ENCODE measurements at places on chromosomes 5 and 9. TPM values are rescaled to one million over a fixed set of nuclear protein-coding genes. Genes with fewer than 3 reads are reported as not detected.

DNA sequence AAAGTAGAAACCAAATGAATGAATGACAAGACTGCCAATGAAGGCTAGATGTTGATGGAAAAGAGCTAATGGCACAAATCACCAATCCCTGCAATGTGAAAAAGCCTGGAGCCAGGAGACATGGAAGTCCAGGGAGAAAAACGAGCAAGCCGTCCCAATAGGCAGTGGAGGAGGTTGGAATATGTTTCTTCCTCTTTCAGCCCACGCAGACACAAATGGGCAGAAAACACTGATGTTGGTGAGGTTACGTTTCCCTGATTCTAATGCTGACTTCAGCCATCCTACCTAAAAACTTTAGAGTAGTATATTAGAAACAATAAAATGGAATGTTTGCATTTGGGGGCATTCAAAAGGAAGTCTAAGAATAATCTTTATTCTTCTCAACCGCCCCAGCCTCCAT, 23.9 kb upstream of the KIF2A start:
- DNase-seq = no peak

- no peak for DNase-seq
Measured at GRCh38 chr9:38732885-38733284, 13.0 kb upstream of the FAM240B start.

DNA sequence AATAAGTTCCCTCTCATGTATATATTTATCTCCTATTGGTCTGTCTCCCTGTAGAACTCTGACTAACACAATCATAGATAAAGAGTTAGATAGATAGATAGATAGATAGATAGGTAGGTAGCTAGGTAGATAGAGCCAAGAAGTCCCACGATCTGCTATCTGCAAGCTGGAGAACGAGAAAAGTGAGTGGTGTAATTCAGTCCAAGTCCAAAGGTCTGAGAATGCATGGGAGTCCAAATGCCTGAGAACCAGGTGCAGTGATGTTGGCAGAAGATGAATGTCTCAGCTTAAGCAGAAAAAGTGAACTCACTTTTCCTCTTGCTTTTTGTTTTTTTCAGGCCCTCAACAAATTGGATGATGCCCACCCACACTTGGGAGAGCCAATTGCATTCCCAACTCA, 37.7 kb upstream of the ZFR start:
- DNase-seq = no peak

GRCh38 chr9:93005876-93006275, 52.6 kb upstream of the SUSD3 start:
- no peak for DNase-seq

GRCh38 chr5:170337045-170337733, 39.6 kb upstream of the LCP2 start:
- DNase-seq = no peak

DNA sequence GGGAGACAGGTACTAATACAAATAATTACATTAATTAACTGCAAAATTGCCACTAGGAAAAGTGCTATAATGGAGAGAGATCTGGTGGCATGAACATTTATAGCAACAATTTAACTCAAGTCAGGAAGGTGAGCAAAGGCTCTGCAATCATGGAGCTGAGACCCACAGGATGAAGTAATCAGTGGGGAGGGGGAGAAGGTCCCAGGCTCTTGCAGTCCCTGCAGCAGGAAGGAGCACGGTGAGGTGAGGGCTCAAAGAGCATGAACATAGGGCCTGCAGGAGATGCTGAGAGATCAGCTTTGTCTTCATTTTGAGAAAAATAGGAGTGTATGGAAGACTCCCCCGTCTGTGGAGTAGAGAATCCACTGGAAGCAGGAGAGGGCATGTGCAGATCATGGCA, 6.5 kb downstream of the PTPN3 start:
- no peak for DNase-seq

DNA sequence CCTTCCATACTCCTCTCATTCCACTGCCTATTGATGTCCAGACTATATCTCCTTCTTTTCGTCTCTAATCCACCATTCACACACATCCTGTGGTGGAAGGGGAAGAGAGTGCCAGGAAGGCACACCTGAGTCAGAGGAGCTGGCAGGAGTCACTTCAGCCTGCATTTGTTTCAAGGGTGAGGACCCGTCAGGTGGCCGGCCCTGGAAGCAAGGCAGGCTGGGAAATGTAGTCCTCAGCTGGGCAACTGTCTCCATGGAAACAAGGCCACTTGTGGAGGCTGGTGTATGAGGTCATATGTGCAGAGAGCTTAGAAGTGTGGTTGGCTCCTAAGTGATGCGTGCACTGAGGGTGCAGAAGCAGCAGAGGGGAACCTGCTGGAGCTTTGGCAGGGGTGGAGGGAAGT, 278.4 kb downstream of the NSG2 start:
- DNase-seq = no peak

GRCh38 chr5:6820851-6821479, 107.7 kb downstream of the TENT4A start:
- no peak for DNase-seq

DNA sequence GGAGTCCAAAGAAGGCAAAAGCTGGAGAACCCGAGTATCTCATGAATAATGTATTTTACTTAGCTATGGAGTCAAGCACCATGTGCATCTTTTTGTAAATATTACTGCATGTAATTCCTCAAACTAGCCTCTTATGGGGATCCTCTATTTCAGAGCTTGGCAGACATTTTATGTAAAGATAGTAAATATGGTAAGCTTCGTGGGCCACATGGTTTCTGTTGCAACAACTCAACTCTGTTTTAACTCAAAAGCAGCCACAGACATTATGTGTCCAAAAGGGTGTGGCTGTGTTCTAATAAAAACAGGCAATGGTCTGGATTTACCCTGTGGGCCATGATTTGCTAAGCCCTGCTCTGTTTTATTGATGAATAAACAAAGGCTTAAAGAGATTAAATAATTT, 17.3 kb downstream of the DAPK1 start:
- DNase-seq = no peak

DNA sequence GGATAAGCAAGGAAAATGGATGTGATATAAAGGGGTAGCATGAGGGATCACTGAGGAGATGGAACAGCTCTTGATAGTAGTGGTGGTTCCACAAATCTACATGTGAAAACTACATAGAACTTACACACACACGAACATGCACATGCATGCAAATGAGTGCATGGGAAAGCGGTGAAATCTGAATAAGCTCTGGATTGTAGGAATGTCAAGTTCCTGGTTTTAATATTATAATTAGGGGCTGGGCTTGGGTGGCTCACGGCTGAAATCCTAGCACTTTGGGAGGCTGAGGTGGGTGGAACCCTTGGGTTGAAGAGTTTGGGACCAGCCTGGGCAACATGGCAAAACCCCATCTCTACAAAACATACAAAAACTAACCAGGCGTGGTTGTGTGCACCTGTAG, 13.1 kb upstream of the PDCL start:
- DNase-seq = no peak

GRCh38 chr5:73564675-73565074, 764 bp downstream of the ANKRA2 start:
- no peak for DNase-seq

GRCh38 chr9:121880343-121880898, 212.7 kb downstream of the TTLL11 start:
- DNase-seq = no peak

DNA sequence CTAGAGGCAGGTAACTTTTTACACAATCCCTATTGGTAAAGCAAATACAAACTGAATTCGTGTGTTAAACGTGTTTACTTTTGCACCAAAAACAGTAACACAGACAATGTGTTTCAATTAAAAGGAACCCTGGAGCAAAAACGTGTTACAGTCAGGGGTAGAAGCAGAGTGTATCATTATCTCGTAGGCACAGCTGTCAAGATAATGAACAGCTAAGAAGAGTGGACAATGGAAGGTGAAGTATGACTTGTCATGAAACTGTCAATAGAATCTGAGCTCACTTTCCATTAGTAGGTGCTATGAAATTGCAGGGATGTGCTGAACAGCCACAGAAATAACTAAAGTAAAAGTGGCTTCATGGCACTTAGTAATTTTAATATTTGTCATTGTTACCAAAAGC, 1229.8 kb upstream of the WWC1 start:
- DNase-seq = no peak

DNA sequence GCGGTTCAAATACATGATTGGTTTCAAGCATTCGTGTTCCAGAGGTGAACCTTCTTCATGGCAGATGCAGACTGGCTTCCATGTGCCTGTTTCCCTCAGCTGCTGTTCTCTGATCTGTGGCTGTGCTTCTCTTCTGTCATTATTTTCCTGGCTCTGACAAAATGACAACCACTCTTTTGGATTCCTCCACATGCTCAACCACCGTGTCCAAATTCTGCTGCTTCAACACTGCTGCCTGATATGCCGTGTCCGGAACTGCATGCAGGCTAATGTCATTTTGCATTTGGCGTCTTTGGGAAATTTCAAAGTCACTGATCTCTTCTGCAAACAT, 368.7 kb upstream of the ZNF608 start:
- DNase-seq = no peak

GRCh38 chr9:81477669-81478068, 211.7 kb downstream of the TLE1 start:
- no peak for DNase-seq

DNA sequence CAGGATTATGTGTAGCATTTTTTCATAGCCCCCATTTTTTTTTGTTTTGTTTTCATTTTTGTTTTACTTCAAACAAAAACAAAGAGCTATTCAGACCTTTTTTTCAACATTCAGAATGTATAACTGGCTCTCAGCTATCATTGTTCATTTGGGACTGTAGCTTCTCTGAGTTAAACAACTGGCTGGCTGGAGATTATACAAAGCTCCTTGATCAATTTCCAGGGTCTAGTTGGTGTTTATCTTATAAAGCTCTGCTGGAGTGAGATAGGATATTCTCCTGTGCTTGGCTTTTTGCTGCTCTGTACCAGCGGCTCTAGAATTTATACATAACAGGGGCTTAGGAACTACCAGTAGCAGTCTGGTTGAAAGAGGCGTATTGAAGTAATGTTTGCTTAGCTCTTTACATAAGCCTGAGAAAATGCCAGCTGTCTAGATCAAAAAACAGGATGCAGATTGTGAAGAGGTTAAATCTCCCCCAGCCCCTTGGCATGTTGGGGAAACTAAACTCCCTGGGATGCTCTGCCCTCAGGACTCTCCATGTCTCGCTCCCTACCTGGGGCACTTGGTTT, 15.2 kb downstream of the GARNL3 start:
- DNase-seq = no peak

- no peak for DNase-seq
Measured at GRCh38 chr9:75664597-75664996, 225.9 kb upstream of the PCSK5 start.

DNA sequence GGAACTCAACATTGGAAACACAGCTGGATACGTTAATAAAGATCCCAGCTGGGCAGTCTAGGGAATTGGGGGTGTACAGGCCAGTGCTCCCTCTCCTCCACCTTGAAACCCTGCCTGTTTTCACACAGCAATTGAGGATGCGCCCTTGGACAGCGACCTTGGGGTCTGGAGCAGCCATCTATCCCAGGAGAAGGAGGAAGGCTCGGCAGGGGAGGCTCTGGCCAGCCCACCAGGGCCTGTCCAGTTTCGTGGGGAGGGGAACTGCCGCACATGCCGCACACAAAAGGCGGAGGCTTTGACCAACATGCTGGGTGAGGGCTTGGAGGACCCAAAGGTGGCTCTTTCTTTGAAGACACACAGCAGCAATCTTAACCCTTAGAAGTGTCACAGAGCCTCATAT, 1.4 kb downstream of the COL23A1 start:
- no peak for DNase-seq

- DNase-seq = no peak
Measured at GRCh38 chr9:133861692-133862091, 123.5 kb upstream of the SARDH start.

GRCh38 chr9:7909537-7909936, 110.0 kb upstream of the DMAC1 start:
- no peak for DNase-seq

GRCh38 chr9:13810510-13810909, 503.4 kb downstream of the NFIB start:
- no peak for DNase-seq

DNA sequence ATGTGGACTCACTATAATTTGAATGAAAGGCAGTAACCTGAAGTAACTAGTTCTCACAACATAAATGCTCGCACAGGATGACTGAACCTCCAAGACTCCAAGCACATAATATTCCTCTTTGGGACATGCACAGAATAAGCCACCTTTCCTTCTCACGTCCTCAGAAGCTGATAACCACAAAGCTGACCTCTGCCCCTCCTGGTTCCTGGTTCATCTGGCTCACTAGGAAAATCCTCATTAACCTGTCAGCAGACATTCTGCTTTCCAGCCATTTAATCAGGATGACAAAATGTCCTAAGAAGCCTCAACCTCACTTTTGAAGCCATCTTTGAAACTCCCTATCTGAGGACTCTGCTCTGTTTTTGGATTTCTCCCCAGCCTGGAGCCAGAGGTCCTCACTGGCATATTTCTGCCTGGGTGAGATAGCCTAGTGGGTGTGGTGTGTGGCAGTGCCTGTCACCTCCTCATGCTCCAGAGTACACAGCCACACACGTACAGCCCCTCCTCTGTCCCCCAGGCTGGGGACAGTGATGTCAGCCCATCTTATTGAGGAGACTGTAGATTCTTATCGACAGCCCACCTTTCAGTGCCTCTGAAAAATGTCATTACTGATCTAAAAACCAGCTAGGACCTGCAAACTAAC, 10.3 kb downstream of the ANKH start:
- DNase-seq = no peak

- peak; percentile 33 for DNase-seq
Measured at GRCh38 chr9:133460405-133461175, 812 bp downstream of the CACFD1 start.

- DNase-seq = no peak
Measured at GRCh38 chr5:178368716-178369300, 136.2 kb upstream of the PHYKPL start.

DNA sequence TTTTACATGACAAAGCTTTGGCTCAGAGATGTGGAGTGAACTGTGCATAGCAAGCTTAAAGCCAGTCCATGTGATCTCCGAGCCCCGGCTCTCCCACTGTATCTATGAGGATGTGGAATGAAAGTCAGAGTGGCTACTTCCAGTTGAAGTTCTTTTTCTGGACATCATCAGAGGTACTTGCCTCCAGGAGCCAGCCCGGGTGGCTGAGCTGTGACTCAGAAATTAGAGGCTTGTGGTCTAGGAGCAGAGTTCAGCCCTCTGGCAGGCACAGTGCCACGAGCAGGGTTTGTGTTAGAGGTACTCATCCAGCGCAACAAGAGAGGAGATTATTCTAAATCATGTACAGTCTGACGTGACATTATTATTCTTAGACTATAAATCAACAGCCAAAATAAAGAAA, 322.5 kb downstream of the CDK5RAP2 start:
- no peak for DNase-seq

GRCh38 chr9:135835131-135835530, 72.2 kb downstream of the CAMSAP1 start:
- no peak for DNase-seq

TXNDC8 gene
- not detected for total RNA-seq

IRX2 gene
- not detected for total RNA-seq

PCDHGA10 gene
- total RNA-seq = 0.68 TPM

TGFBR1 gene
- 19.6 TPM for total RNA-seq

OTP gene
- not detected for total RNA-seq

AIF1L gene
- total RNA-seq = 0.13 TPM

GABRB2 gene
- not detected for total RNA-seq

CNTLN gene
- 1.9 TPM for total RNA-seq

IFNA13 gene
- not detected for total RNA-seq

PDGFRB gene
- total RNA-seq = 0.40 TPM

SLC23A1 gene
- not detected for total RNA-seq

TAS2R1 gene
- not detected for total RNA-seq

SPINK7 gene
- not detected for total RNA-seq

TOR1B gene
- total RNA-seq = 27.5 TPM

ZNF484 gene
- 4.1 TPM for total RNA-seq

DRD1 gene
- not detected for total RNA-seq

REEP2 gene
- total RNA-seq = 1.8 TPM

All from activated T-cell treated with anti-CD3 and anti-CD28 coated beads, Interleukin-2, amount 50 U/mL, for 4 hours (primary cell).